ENCODE measurements at places on chromosomes 2 and 18.

GRCh38 chr2:157460897-157461296 is 17.0 kb upstream of the CYTIP start:
- DNase-seq, result no peak

DNA sequence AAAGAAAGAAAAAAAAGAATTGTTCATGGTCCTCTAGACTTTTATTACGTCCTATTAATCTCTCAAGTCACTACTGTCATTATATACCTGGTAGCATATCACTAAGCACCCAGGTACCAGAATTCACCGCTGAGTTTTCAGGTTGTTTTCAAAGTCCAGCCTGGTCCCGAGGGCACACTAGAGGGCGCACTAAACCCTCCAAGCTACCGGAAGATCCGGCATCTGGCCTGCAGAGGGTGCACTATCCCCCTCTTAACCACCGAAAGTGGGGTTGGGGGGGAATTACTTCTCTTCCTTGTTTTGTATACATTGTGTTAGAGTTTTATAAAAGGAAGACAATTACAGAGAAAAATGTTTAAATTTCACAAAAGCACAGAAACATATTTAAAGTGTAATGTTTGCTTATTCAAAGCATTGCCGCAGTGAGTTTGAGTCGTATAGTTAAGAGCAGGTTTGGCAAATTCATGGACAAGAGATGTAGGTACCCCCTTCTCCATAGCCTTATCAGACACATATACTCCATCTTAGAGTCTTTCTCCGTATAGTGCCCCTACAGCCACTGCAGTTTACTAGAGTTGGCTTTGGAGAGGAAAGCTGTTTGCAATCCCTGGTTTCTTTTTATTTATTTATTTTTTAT is 19.2 kb downstream of the MOGAT1 start:
- DNase-seq, result peak; percentile 40

DNA sequence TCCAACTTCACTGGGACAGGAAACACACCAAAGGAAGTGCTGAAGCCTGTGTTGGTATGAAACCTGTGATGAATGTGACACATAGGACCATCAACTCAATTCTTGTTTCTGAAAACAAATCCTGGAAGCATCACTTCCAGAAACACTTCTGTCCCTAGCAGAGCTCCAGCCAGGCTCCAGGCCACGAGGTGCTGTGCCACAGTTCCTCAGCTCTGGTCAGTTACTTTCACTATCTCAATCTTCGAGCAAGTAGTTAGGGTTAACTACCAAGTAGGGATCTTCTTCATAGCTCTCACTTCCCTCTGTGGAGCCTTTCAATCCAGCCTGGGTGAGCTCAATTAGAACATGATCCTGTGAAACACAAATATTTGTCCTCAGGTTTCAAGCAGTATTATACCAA is 3.6 kb upstream of the LCT start:
- DNase-seq, result no peak

DNA sequence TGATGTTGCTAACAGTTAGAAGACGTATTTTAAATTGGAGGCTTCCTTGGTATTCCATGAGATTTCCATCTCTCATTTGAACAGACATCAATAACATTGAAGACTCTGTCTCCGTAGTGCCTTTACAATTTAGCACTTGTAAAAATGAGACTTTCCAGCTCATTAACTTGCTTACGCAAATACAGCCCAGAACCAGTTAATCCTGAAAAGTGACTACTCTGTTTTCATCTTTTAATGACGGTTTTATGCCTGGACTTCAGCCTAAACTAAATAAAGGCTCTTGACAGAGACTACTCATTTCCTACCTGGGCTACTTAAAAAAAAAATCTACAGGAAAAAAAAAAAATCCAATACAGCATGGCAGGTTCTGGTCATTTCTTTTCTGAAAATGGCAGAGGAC is 148.6 kb downstream of the LRATD1 start:
- DNase-seq, result no peak

- DNase-seq, result no peak
Measured at GRCh38 chr2:124888431-124888830, 863.3 kb downstream of the CNTNAP5 start.

DNA sequence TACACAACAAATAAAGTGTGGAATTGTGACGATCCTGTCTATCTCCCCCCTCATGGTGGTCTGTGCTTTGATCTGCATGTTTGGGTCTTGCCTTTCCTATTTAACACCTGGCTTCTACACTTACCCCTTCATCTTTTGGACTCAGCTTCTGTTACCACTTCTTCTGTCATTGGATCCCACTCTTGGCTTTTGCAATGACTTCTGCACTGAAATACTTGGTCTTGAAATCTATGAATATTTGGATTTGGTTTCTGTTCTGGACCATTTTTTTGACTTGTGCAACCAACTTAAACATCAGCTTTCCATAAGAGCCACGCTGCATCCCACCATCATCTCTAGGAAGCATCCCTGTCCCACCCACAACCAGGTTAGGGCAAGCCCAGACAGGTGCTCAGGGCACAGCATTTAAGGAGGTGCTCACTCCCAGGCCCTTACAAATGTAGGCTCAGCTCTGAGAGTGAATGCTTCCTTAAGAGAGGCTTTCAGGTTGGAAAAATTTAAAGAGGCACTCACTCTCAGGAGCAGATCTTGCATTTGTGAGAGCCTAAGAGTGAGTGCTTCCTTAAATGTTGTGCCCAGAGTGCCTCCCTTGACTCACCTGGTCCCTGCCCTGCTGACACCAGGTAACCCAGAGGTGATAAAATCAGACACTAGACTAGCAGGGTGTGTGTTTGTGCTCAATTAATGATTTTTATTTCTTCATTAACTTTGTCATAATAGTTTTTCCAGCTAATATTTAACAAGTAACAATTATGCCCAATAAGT is 124.5 kb upstream of the SH3BP4 start:
- no peak for DNase-seq

GRCh38 chr2:172449911-172450550 is 22.6 kb downstream of the ITGA6 start:
- DNase-seq, result no peak

All from HS-5 (cell line).